ENCODE measurements at places on chromosomes 1 and 21.

DNA sequence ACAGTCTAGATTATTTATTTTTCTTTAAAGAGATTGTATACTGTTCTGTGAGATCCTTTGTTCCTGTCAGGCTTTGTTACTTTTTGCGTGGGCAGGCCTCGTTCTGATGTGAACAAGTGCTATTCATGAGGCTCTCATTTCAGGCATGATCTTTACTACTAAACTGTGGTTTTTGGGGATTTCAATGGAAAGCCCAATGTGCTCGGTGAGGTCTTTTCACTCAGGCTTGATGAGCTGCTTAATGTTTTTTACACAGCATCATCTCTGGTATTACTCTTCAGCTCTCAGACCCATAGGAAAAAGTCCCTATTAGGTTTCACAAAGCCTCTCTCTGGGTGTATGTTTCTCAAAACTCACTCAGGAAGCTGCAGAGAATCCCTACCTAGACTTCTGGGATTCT lies 419.4 kb downstream of the GPATCH2 start:
- DNase-seq: no peak

- no peak for DNase-seq
These were observed 171.3 kb upstream of the AJAP1 start for GRCh38 chr1:4483021-4483625.

GRCh38 chr1:30687886-30688285 lies 35.5 kb downstream of the MATN1 start:
- no peak for DNase-seq

DNA sequence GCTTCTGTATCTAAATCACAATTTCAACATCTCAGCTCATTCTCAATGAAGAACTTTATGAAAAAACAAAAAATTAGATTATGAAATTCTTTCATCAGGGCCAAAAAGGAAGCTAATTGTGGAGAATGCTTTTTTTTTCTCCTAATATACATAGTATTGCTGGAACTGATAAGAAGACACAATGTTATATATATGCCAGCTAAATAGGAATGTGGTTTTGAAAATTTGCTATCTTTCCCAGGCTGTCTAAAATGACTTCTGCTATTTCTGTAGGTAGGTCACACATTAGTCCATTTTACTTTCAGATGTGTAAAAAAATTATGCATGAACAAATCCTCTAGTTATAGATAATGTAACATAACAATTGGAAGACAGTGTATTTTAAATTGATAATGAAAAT lies 732.9 kb downstream of the RWDD3 start:
- DNase-seq: no peak
